IMR-90 (cell line): ENCODE measurements at places on chromosomes 1 and 21. TPM values are rescaled to one million over a fixed set of nuclear protein-coding genes. Genes with fewer than 3 reads are reported as not detected.

The IFI44L gene
- total RNA-seq: 0.18 and 0.28 TPM in 2 replicates

The SH3BGRL3 gene
- 32.2 and 35.0 TPM in 2 replicates for total RNA-seq

- DNase-seq: no peak
Observed at GRCh38 chr1:30721812-30722537, 1.4 kb downstream of the MATN1 start.

The FCAMR gene
- not detected in 2 replicates for total RNA-seq

DNA sequence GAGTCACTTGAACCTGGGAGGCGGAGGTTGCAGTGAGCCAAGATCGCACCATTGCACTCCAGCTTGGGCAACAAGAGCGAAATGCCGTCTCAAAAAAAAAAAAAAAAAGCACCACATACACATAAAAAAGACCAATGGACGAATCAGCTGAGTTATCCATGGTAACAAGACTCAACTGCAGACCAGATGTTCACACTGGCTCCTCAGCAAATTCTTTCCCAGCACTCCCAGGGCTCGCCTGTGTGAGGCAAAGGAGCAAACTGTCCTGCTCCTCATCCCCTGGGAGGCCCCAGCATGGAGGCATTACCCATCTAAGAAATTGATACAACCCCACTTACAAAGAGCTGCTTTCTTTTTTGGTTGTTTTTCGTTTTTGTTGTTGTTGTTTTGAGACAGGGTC, 3.1 kb downstream of the TMEM234 start:
- peak; percentile 48 for DNase-seq

- no peak for DNase-seq
Observed at GRCh38 chr1:23341931-23342692, 2.0 kb downstream of the HNRNPR start.
